ENCODE measurements at places on chromosomes 4 and X. TPM values are rescaled to one million over a fixed set of nuclear protein-coding genes. Genes with fewer than 3 reads are reported as not detected.

Gene EVC2
- 9.7 TPM for total RNA-seq

Gene AMER1
- total RNA-seq = 11.6 TPM

Gene SLC6A14
- 3.2 TPM for total RNA-seq

Gene KCNIP4
- 0.31 TPM for total RNA-seq

Gene GSX2
- not detected for total RNA-seq

Gene DRD5
- total RNA-seq = 1.1 TPM

Gene ZFP92
- total RNA-seq = 1.4 TPM

Gene GAGE2A
- total RNA-seq = not detected

Gene CT83
- total RNA-seq = not detected

Gene PPP2R2C
- total RNA-seq = 8.8 TPM

Gene MID1
- total RNA-seq = 23.5 TPM

Gene PDGFC
- 25.8 TPM for total RNA-seq

Gene RNF212
- 4.0 TPM for total RNA-seq

Gene FRAS1
- total RNA-seq = 46.9 TPM

Gene RNF150
- 62.1 TPM for total RNA-seq

Gene TBC1D8B
- total RNA-seq = 13.0 TPM

Gene RHOXF2B
- not detected for total RNA-seq

Gene F8A1
- 2.6 TPM for total RNA-seq

Gene STPG2
- total RNA-seq = 0.31 TPM

Gene PAK3
- total RNA-seq = 5.5 TPM

Gene VCX
- total RNA-seq = not detected

Gene MYL5
- total RNA-seq = 443 TPM

Gene FGF13
- total RNA-seq = 49.3 TPM

Gene OTUD6A
- total RNA-seq = not detected

Gene GAGE12J
- not detected for total RNA-seq

Gene UGT2B11
- total RNA-seq = 0.82 TPM

Gene EDA
- total RNA-seq = 21.2 TPM

Gene CXCR3
- 0.92 TPM for total RNA-seq

Gene CFP
- 1.9 TPM for total RNA-seq

Gene GALNTL6
- 0.62 TPM for total RNA-seq

Gene SPCS3
- total RNA-seq = 101 TPM

Gene CXCL8
- total RNA-seq = 9.6 TPM

Gene FAAH2
- 3.3 TPM for total RNA-seq

Gene GBA3
- not detected for total RNA-seq

Gene TEX13D
- total RNA-seq = not detected

Measured in tongue (tissue), 3 donors.